Breast epithelium (tissue), 4 donors: ENCODE measurements at places on chromosomes 6 and 20.

DNA sequence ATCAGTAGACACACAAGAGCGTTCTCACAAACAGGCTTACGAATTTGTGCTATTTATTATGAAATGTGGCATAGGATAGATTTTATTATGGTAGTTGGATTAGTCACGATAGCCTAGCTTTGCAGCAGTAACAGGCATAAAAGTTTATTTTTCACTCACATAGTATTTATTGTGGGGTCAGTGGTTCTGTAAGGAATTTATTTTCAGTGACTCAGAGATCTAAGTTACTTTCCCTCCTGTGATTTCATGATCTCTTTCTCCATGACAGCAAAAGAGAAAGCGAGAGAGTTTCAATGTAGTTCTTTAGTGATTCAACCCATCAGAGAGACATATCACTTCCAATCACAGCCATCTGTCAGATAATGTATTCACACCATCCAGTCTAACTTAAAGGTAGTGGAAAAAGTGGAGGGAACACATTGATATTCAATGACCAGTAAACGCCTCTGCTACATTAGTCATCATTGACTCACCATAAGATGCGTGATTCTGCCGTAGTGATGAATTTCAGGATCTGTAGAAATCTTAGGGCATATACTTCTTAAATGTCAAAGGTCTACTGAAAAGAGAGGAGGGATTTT is 605.5 kb downstream of the HDGFL1 start:
- DNase-seq: no peak

DNA sequence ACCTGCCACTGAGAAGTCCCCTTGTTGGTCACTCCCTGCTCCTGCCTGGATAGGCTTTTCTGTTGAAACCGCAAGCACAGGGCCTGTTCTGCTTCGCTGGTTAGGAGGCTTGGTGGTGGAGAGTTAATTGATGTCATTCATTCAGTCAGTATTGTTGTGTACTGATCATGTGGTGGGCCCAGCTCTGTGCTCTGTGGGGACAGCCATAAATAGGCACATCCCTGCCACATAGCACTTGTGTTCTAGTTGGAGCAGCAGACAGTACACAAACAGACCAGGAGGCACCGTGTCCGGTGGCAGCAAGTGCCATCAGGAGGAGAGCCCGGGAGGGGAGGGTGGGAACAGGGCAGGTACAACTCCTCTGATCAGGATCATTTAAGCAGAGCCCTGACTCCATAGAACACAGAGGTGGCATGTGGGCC is 155.2 kb upstream of the INSM1 start:
- DNase-seq: no peak

DNA sequence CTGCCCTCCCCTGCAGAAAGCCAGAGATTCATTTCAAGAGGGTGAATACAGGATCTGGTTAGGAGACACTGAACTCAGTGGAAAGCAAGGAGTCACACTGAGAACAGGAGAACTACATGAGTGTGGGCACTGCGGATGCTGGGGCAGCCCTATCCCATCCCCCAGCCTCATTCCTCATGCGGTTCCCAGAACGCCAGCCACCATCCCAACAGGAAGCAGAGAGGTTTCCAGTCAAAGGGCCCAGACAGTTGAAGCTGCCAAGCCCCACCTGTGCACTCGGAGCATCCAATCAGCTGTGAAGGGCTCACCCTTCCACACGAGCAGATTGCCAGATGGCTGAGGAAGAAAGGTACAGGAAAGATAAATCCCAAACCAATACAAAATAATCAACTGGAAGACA is 50.7 kb upstream of the PRND start:
- DNase-seq: no peak

DNA sequence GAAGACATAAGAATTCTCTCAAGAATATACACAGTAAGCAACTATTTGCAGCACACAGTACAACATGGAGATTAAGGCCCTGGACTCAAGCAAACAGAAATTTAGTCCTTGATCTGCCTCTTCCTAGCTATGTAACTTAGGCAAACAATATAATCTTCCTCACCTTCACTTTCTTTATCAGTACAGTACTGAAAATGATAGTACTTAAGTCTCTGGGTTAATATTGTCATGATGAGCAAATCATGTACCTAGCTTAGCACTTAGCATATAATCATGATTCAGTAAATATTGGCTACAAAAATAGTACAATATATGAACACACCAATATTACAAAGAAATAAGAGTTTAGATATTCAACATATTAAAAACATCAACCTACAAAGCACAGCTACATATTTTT is 320.5 kb downstream of the HACE1 start:
- DNase-seq: no peak

DNA sequence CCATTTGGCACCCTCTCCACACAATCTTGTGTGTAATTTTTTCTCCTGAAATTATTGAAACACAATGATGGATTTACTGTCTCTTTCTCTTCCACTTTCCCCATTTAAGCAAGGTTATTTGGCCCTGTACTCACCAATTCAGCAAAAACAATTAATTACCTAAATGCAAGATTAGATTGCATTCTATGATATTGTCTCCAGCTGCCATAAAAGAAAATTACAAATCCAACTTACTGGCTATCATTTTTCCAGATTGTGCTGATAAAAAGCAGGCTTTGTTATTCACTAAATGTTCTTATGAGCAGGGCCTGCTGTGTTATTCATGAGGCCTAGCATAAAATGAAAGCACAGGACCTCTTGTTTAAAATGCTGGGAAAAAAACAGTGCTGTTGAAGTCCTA is 95.8 kb upstream of the IRAK1BP1 start:
- no peak for DNase-seq

DNA sequence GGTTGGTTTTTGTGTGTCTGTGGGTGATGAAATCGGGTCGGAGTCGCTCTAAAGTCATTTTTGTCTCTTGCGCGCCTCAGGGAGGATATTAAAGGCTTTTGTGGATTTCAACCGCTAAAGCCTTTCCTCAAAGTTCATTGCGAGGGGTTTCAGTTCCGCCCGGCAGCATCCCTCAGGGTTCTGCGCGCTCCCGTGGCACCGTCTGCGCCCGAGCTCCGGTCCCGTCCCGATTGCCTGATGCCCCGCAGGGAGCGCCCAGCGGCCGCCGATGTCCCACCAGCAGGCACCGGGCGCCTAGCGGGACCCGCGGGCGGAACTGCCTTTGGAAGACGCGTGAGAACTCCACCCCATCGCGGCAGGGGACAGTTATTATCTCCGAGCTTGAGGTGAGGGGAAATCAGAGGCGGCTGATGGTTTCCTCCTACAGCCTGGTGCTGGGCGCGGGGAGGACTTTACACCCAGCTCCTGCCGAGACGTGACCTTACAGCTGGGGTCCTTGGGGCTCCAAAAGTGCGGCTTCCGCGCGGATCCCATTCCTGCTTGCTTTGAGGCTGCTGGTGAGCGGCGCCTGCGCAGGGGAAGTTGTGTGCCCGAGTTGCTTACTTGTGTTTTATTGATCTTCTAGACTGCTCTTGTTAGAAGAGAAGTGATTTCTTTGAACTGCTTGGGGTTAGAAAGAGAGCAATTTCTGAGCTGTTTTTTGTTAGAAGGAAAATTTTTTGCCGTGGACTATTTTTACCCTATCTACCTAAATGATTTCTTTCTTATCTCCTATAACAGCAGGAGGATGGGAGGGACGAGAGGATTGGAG is 27.1 kb downstream of the ULBP1 start:
- no peak for DNase-seq

DNA sequence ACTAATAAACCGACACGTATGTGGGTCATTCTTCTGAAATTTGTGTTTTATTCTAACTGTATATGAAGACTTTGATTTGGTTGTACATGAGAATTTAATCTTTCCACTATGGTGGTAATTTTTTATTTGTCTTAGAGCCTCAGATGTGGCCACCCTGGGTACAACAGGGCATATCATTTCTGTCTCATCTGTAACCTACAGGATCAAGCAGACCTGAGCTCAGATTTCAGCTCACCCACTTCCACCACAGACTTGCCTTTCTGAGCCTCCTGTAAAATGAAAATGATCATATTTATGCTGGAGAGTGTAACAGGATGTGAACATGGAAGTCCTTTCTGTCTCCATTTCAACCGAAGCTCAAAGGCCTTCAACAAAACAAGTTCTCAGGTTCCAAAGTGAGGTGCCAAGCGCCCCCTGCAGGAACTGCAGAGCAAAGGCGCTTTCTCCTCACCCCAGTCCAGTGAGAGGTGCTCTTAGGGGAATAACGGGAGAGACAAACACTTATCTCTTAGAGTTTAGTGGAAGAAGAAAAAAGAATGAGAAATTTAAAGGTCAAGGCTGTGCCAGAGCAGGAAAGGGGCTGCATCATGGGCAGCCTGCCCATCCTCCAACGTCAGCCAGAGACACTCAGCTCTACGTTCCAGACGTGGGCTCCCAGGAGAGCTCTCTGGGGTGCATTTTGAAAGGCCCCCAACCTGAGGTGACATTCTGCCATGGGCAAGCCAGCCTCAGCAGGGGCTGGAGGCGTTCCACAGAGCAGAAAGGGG is 23.0 kb upstream of the CD24 start:
- DNase-seq: no peak

GRCh38 chr20:60867589-60867988 is 384.5 kb upstream of the CDH4 start:
- DNase-seq: no peak
